NT2/D1 (cell line): ENCODE measurements at places on chromosomes 5 and 9.

DNA sequence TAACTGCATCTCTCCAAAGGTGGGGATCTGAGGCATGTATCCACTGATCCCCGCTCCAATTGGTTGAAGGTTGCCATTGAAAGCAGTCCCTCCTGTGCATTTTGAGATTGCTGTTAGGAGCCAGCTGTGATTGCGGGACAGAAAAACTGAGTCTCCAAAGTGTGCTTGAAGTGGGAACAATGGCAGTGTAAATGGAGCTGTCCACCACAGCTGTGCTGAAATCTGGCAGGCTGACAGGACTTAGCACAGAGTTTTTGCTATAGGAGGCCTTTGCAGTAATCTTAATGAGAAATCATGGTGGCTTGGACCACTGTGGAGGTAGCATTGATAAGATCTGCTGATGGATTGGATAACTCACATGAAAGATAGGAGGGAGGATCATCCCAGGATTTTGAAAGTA lies 3.3 kb downstream of the RNF20 start:
- peak; percentile 25 for DNase-seq

DNA sequence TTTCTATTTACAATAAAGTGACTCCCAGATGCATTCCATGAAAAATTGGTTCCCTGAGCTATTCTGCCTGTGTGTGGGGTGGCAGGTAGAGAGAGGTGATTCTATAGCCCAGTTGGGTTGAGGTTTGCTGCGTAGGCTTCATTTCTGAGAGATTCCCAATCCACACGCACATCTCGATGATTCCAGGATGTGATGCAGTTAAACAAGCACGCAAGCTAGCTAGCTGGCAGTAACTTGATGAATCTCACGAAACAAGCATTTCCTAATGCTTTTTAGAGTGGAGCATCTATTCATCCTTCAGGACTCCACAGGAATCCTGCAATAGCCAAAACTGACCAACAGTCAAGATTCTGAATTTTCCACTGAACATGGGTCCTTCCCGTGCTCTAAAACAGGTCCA lies 43.8 kb upstream of the CER1 start:
- no peak for DNase-seq

- no peak for DNase-seq
Observed at GRCh38 chr9:18684593-18685317, 210.8 kb downstream of the ADAMTSL1 start.

- no peak for DNase-seq
Observed at GRCh38 chr5:131608597-131608996, 26.4 kb downstream of the RAPGEF6 start.

GRCh38 chr5:135069895-135070657 lies 36.0 kb upstream of the PITX1 start:
- no peak for DNase-seq

DNA sequence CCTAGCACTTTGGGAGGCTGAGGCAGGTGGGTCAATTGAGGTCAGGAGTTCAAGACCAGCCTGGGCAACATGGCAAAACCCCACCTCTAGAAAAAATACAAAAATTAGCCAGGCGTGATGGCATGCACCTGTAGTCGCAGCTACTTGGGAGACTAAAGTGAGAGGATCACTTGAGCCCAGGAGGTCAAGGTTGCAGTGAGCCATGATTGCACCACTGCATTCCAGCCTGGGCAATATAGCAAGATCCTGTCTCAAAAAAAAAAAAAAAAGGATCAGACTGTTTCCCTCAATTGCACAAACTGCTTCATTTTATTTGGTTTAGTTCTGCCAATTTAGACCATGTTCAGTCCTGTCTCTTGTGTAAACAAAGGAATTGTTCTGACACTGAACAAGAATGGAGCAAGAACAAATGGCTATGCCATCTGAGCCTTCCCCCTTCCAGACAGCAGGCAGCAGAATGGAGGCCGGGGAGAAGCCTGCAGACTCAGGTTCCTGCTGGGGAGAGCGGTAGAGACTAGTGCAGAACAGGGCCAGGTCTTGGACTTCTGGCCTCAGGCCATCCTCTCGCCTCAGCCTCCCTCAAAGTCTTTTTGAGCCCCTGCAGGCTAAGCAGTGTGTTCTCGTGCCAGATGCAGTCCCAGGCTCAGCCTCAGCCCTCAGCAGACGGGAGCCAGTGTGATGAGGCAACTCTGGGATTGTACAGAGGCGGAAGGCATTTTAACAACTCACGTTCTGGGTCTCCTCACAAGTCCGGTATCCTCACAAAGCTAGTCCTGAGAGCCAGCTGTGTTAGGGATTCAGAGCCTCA lies 18.2 kb downstream of the HNRNPH1 start:
- no peak for DNase-seq

- no peak for DNase-seq
Observed at GRCh38 chr5:146340260-146341081, 1.8 kb downstream of the POU4F3 start.

DNA sequence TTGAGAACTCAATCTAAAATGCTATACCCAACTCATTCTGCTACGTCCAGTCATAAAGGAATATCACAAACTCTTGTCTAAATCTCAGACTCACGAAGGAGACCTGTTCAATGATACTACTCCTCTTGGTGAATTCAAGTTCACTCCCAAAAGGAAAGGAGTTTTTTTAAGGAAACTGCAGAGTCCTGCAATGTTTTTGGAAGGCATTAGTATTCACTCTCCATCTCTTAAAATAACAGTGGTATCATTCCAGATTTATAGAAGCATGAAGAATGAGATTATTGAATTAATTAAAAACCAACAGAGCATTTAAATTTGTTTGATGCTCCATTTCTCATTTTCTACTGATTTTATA lies 73.4 kb downstream of the FOXD1 start:
- DNase-seq, result no peak

DNA sequence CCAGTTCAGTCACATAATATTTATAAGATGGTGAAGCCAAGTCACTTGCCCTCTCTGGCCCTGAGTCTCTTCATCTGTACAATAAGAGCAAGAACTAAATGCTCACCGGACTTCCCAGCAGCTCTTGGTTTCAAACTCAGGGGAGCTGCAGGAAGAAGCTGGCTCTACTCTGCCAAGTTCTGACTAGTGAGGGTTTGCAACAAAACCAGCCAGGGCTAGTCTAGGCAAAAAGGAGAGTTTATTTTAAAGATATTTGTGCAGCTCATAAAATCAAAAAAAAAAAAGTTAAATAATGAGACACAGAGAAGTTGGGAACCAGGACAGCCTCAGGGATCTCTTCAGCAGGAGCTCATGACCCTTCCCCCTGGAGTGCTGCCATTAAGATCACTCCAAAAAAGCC lies 107.3 kb downstream of the DOCK2 start:
- no peak for DNase-seq

DNA sequence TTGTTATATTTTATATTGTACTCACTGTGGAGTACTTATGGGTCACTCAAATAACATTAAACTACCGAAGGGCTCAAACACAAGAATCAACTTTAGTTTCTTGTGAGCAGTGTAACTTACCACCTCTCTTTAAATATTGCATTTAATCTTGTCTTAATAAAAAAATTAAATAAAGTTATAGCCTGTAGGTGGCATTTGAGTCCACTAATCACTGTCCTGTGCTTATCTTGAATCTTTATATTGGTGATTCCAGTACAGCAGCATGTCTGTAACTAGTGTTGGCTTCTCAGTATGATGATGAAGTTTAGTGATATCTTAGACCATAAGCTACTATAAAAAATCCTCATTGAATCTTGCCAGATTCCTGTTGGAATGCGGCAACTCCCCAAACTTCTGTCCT lies 313.8 kb downstream of the FAM170A start:
- DNase-seq, result no peak

DNA sequence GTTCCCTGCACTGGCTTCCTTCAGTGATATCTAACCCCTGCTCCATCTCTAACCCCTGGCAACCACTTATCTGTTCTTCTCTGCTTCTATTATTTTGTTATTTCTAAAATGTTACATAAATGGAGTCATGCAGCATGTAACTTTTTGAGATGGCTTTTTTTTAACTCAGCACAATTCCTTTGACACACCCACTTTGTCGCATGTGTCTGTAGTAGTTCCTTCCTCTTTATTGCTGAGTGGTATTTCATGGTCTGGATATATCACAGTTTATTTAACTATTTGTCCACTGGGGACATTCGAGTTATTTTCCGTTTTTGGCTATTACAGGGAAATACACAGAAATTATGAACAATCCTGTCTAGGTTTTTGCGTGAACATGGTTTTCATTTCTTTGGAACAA lies 200.2 kb downstream of the TRIO start:
- no peak for DNase-seq

GRCh38 chr9:35490155-35490909 lies 421 bp downstream of the RUSC2 start:
- DNase-seq, result no peak

- peak; percentile 38 for DNase-seq
Observed at GRCh38 chr9:5442400-5443011, 4.8 kb upstream of the PLGRKT start.

DNA sequence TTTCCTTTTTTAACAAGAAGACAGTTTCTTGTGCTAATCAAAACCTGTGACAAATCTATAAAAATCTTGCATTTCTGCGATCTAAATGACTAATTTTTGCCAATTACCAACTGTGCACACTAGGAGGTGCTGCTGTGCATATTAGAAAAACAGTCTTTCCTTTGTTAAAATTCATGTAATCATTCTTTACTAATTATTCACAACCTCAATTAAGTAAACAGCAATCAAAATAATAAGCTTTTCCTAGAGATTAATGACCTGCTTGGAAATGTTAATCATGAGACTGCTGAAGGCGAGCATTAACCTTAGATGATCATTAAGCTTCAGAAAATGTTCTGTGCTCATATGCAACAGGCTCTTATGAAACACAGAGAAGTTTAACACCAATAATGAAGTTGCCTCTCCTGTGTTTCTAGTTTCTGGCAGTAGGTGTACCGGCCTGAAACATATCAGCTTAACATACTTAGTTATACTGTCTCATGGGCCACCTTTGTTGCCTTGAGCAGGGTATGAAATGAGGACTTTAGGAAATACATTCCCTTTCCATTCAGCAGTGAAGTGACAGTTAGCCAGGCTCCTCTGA lies 17.7 kb downstream of the RFESD start:
- DNase-seq, result no peak

DNA sequence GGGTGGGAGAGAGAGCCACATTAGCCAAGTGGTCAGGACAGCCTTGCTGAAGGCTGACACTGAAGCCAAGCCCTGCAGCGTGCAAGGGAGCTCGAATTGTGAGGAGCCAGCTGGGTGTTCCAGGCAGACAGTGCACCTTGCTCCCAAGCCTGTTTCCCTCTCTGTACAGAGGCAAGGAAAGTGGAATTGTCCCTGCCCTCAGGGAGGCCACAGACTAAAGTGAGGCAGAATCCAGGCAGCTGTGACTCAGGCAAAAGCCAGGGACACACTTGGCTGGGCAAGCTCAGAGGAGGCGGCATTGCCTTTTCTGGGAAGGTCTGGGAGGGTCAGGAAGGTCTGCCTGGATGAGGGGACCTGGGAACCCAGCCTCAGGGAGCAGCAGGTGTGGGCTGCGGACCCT lies 50.2 kb upstream of the LMX1B start:
- DNase-seq, result no peak

DNA sequence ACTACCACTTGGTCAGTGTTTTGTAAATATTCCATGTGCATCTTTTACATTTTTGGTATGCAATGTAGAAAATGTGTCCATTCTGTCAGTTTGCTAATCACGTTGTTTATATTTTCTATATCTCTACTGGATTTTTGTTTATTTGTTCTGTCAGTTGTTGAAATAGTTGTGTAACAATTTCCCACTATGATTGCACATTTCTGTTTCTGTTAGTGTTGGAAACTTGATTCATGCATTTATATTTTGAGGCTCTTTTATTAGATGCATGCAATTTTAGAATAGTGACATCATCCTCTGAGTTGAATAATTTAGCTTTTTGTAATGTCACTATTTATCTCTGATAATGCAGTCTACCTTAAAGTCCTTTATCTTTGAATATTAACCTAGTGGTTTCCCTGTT lies 25.8 kb upstream of the LECT2 start:
- DNase-seq, result no peak

GRCh38 chr9:98010445-98010844 lies 27.3 kb downstream of the ANP32B start:
- no peak for DNase-seq

GRCh38 chr9:109401990-109402318 lies 81.1 kb upstream of the EPB41L4B start:
- DNase-seq, result no peak

DNA sequence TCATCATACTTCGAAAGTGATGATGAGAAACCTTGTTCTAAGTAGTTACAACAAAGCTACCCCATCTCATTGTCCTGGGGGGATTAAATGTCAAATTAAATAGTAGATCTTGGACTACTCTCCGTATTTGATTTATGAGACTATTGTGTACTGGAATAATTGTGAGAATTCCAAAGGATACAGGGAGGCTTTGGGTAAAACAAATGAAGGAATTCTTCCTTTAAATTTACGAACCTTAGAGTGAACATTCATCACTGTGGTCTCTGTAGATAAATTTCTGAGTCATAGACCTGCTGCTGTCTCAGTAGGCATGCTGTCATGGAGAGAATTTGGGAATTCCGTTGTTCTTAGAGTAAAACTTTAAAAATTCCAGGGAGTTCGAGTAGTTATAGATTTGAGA lies 836.2 kb downstream of the DNAH5 start:
- DNase-seq, result no peak

DNA sequence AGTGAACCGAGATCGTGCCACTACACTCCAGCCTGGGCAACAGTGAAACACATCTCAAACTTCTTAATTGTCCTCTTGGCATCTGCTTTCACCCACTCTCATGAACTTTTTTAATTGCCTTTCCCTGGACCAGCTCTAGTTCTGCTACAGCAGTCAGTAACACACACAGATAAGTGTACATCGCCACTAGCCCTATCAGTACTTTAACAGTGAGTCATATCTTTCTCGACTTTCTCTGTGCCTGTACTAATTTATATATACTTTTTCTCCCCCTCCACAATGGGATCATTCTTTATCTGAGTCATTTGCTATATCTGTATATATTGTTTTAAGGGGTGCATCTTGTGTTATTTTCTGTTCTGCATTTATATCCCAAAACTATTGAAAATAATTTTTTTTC lies 6.7 kb downstream of the CDC37L1 start:
- DNase-seq, result no peak

GRCh38 chr9:114276908-114277821 lies 45.7 kb upstream of the ORM1 start:
- no peak for DNase-seq

- DNase-seq, result no peak
Observed at GRCh38 chr5:98825582-98826375, 52.3 kb downstream of the RGMB start.
